GM12892 (cell line): ENCODE measurements at places on chromosomes 13 and 19.

DNA sequence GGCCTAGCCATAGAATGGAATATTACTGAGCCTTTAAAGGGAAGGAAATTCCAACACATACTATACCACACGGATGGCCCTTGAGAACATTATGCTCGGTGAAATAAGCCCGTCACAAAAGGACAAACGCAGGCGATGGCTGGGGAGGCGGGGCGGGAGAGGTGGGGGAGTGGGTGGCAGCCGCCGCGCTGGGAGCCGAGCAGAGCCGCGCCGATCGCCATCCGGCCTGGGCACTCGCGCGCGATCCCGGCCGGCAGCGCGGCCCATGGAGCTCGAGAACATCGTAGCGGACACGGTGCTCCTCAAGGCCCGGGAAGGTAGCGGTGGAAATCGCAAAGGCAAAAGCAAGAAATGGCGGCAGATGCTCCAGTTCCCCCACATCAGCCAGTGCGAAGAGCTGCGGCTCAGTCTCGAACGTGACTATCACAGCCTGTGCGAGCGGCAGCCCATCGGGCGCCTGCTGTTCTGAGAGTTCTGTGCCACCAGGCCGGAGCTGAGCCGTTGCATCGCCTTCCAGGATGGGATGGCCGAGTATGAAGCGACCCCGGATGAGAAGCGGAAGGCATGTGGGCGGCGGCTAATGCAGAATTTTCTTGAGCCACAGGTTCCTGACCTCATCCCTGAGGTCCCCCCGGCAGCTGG lies 140.1 kb downstream of the ZDHHC20 start:
- no peak for DNase-seq

DNA sequence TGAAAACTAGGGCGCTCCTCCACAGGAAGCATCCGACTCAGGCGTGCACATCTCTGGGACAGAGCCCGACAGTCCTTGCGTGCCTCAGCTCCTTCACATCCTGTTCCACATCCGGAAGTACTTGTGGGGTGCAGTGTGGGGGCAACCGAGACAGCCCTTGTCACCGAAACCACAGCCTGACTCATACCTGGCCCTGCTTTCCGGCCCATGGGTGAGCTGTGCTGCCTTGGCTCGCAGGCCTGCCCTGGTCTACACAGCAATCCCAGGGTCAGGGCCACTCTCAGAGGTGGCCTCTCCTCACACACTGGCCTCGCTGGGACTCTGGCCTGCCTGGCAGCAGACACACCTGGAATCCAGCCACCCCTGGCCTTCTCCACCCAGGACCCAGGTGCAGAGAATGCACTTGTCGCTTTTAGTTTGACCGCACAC lies 100.4 kb downstream of the STK24 start:
- peak; percentile 90 for DNase-seq

DNA sequence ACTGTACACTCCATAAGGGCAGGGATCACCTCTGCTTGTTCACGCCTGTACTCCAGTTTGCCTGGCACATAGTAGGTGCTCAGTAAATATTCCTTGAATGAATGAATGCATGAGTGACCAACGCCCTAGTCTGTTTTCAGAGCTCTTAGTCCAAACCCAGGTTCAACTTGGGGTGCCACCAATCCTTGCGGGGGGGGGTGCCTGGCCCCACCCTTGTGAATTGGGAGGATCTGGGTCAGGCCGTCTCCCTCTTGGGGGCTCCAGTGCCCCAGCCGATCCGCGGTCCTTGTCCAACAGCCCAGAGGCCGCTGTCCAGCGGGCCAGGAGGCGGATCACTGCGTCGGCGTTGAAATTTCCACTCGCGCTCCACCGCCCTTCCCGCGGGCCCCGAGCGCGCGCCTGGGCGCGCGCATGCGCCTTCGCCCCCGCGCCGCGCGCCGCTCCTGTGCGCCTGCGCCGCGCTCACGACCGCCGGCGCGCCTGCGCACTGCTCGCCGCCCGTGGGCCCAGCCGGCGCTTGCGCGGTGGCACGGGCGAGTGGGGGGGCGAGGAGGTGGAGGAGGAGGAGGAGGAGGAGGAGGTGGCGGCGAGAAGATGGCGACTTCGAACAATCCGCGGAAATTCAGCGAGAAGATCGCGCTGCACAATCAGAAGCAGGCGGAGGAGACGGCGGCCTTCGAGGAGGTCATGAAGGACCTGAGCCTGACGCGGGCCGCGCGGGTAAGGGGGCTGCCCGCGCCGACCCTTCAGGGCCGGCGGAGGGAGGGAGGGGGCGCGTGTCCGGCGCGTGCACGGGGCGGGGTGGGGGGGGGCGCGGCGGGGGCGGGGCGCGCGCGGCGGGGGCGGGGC lies at the start of gene CRTC1:
TSS of gene CRTC1 (plus strand) at position 572 of the 849 bp plus-strand sequence. CDS start at position 595, 23 bp downstream.
- DNase-seq, result peak; percentile 96

DNA sequence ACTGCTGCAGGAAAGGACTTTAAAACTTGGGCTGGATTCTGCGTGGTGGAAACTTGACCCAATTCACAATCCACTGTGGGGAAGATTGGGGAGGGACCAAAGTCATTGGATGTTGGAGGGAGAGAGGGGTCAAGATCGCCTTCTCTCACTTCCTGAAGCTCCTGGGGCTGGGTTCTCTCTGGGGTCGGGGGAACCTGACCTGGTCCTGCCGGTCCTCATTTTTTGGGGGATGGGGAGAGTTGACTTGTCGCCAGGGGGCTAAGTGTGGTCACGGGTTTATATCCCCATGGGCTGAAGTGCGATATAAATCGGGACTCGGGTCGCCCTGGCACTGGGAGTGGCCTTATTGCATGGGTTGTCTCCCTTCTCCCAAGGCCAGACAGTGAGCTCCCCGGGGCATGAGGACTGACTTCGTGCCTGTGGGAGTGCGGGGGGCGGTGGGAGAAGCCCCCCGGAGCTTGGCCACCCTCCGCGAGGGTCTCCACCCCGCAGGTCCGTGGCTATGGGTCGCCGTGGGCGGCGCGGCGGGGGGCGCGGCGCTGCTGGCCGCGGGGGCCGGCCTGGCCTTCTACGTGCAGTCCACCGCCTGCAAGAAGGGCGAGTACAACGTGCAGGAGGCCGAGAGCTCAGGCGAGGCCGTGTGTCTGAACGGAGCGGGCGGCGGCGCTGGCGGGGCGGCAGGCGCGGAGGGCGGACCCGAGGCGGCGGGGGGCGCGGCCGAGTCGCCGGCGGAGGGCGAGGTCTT lies 6.3 kb downstream of the ICAM5 start:
- DNase-seq, result no peak

DNA sequence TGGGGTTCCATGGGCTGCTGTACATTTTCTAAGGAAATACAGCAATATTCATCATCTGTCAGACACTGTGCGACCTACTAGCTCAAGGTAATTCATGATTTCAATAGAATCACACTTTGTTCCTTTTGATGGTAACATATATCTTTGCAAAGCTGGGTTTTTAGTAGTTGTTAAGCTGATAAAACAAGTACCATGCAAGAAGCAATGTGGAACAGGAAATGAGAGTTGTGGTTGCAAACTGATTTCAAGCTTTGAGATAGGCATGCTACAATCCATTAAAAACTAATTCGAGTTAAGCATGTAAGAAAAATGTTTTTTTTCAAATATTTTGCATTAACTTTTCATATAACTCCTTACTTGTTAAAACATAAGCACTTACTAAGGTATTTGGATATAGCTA lies 6.8 kb upstream of the MBNL2 start:
- DNase-seq, result no peak

- no peak for DNase-seq
Measured at GRCh38 chr19:35380450-35381124, 9.7 kb downstream of the GPR42 start.

- DNase-seq, result no peak
Measured at GRCh38 chr13:46165485-46166223, 16.3 kb downstream of the LCP1 start.

DNA sequence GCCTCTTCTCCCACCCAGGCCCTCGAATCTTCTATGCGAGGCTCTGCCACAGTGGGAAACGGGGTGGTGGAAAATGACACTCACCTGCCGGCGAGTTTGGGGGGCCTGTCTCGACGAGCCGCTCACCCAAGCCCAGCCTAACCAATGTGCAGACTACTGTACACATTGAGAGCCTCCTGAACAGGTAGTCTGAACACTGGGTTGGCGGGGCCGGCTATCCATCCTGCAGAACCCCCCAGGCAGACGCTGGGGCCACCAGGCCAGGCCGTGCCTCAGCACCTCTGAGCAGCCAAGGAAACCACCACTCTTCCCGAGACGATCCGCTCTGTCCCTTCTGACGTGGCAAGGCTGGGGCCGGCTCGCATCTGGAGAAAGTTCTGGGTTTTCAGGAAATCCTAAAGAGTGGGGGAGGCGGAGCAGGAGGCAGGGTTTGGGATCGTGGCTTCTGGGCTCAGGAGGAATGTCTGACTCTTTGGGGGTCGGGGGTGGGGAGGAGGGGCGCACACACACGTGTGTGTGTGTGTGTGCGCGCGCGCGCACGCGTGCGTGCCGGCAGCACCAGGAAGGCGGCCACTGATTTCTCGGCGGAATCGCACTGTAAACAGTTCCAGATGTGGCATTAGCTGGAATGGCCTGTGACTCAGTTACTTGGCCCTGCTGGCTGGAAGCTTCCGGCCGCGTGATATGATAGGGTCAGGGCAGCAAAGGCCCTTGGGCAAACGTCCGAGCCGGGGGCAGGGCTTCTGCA lies 18.5 kb downstream of the TMED1 start:
- no peak for DNase-seq

DNA sequence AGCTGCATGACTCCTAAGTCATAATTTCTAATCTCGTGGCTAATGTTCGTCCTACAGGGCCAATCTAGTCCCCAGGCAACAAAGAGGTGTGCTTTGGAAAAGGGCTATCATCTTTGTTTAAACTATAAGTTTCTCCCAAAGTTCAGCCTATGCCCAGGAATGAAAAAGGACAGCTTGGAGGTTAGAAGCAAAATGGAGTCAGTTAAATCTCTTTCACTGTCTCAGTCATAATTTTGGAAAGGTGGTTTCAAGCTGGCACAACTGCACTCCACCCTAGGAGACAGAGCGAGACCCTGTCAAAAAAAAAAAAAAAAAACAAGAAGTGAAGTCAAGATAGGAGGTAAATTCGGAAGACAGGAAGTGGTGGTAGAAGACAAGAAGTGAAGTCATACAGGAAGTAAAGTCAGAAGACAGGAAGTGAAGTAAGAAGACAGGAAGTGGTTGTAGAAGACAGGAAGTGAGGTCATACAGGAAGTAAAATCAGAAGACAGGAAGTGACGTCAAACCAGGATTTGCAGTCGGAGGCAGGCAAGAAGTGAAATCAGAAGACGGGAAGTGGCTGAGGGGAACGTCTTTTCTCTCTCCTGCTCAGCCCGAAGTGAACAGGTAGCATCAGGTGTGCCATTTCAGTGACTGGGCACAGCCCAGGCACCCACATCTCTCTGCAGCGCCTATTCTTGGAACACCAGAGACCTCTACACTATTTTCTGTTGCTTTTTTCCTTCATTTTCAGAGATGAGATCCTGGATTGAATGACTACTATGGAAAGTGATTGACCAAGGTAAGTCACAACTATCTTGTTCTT lies 32.2 kb downstream of the GP6 start:
- DNase-seq, result no peak

DNA sequence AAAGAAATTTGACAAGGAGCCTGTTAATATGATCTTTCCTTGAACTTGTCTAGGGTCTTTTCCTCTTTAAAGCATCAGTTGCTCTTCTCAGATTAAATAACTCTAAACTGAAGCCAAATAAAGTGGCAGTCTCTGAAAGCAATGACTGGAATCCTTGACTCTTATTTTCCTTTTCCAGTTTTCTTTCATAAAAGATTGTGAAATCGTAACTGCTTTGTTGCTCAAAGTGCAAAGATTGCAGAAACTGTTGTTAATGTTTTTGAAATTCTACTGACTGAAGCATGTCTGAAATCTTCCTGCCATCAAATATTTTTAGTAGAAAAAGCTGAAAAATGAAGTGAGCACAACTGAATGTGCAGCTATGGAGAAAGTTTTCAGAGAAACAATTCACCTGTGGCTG lies 1.9 kb downstream of the NHLRC3 start:
- no peak for DNase-seq

DNA sequence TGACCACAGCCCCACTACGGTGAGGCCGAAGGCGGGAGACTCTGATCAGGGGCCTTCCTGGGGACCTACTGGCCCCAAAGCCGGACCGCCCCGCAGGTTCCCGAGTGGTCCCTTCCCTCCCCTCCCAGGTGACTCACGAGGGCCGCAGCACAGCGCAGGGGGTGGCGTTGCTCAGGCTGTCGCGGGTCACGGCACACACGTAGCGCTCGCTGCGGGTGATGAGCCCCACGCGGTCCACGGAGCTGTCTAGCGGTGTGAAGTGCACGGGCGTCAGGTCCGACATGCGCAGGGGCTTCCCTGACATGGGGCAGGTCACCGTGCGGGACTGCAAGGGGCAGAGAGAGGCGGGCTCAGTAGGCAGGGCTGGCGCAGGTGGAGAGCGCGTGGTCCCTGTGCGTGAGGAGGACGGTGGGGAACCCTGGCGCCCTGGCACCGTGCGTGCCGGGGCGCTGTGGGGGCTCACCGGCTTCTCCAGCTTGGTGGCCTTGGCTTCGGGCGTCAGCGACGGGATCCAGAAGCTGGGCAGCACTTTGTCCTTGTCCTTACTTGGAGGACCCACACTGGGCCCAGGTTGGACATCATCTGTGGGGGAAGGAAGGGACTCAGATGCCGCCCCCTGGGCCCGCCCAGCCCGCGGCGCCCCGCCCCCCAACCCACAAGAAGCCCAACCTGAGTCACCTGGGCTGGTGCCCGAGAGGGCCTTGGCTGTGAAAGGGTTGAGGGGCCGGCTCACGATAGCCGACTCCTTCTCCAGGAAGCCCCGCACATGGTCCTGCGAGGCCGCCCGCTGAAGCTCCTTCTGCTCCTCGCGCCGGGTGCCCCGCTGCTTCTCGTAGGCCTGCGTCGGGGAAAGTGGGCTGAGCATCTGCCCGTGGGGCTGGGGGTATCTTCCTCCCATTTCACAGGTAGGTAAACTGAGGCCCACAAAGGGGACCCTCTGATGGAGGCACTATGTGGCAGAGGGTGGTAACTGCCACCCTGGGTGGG lies 23.7 kb downstream of the NOSIP start:
- no peak for DNase-seq

DNA sequence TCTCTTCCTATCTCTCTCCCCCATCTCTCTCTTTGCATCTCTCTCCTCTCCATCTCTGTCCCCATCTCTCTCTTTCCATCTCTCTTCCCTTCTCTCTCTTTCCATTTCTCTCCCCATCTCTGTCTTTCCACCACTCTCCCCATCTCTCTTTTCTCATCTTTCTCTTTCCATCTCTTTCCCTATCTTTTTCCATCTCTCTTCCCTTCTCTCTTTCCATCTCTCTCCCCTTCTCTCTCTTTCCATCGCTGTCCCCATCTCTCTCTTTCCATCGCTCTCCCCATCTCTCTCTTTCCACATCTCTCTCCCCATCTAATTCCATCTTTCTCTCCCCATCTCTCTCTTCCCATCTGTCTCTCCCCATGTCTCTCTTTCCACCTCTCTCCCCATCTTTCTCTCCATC lies 24.5 kb downstream of the ADGRE3 start:
- no peak for DNase-seq

- no peak for DNase-seq
Measured at GRCh38 chr13:63408331-63409189, 1992.9 kb upstream of the PCDH20 start.

- no peak for DNase-seq
Measured at GRCh38 chr19:4264812-4265211, 14.3 kb upstream of the SHD start.
